ENCODE measurements at places on chromosomes 16 and 17.

DNA sequence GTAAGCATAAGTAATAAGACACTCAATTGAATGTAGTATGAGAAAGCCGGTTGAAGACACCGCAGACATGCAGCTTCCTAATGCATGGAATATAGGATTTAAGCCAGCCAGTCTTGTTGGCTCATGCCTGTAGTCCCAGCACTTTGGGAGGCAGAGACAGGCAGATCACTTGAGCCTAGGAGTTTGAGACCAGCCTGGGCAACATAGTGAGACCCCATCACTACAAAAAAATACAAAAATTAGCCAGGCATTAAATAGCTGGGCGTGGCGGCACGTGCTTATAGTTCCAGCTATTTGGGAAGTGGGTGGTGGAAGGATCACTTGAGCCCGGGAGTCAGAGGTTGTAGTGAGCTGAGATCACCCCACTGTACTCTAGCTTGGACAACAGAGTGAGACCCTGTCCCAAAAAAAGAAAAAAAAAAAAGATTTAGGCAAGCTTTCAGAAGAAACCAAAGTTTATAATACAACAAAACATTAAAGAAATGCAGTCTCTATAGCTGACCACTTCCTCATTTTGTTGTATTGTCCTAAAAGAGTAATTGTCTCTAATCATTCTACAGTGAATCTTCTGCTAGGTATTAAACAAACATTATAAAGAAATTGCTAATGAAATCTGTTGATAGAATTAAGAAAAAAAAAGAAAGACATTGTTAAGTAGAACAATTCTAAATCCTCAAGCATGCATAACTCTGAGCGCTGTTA is 68.6 kb upstream of the KIFC3 start:
- DNase-seq: no peak

- DNase-seq: peak; percentile 51
Observed at GRCh38 chr16:89289428-89290395, 72.2 kb downstream of the ZNF778 start.

- DNase-seq: no peak
Observed at GRCh38 chr17:50686494-50687199, 21.1 kb downstream of the ANKRD40 start.

GRCh38 chr16:73753931-73754330 is 542.7 kb upstream of the PSMD7 start:
- no peak for DNase-seq

DNA sequence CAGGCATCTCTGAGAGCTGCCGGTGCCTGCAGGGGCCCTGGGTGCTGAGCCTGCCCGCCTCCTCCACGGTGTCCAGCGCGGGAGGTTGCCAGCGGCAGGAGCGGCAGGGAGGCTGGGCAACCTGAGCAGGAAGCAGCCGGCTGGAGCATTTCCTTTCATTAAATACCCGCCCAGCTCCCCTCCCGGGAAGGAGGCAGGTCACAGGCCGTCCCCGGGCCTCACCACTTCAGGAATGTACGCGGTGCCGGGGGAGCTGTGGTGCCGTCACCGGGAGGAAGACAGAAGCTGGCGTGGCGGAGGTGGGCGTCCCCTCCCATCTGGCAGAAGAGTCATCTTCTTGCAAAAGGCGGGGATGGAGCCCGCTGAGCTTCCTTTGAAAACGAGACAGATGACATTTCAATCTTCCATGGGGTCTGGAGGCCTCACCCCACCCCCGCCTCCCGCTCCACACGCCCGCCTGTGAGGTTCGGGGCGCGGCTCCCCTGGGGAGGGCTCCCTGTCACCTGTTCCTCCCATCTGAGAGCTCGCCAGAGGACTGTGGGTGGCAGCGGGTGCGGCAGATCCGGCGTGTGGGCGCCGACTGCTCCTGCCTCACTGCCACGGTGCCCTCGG is 16.0 kb downstream of the SOX8 start:
- no peak for DNase-seq

DNA sequence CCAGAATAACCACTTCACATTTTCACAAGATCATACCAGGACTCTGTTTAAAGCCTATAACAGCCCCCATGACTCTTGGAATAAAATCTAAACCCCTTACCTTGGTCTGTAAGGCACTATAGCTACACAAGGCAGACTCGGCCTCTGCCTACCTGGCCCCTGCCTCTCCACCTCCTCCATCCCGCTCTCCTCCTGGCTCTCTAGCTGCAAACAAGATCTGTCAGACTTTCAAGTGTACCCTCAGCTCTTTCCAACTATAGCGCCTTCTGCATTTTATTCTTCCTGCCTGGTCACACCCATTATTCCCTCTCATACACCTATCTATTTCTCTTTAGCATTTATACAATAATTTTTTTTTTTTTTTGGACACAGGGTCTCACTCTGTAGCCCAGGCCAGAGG is 8.2 kb downstream of the USP31 start:
- DNase-seq: no peak

DNA sequence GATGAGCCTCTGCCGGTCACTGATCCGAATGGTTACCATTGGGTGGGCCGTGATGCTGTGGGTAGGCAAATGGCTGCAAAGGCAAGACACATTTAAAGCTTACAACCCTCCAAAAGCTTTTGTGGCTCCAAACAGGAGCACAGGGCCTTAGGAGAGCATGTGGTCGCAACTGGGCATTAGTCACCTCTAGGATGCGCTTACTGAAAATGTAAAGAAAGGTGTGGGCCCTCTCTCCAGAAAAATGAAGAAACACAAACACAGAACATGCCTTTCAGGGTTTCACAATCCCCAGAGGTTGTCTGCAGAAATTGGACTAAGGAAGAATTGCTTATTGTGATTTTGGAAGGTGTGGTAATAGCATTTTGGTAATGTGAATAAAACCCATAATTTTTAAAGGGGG is 86.7 kb upstream of the ATP2A3 start:
- DNase-seq: no peak
